Activated CD4-positive, alpha-beta T cell treated with anti-CD3 and anti-CD28 coated beads, Interleukin-2, Interleukin-6, amounts not matched to agents 100 ng/mL and 50 ng/mL, durations not matched to agents 16 hours and 8 hours (primary cell): ENCODE measurements at places on chromosomes 7 and 10.

DNA sequence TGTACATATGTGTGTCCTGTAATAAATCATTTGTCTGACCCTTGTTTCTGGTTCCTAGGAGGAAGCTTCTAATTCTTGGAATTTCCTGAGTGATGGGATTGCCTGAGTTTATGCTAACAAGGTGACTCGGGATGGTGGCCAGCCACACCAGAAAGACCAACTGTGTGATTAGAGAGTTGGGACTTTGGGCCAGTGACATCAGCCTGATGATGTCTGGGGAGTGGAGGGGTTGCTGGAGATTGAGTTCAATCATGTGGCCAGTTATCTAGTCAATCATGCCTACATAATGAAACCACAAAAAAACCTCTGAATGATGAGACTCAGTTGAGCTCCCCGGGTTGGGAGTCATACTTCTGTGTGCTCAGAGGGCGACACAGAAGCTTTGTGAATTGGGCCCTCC, 23.5 kb upstream of the CARD11 start:
- DNase-seq = peak; percentile 50

- DNase-seq = no peak
These were observed 118.1 kb upstream of the EGR2 start for GRCh38 chr10:62934258-62934657.

DNA sequence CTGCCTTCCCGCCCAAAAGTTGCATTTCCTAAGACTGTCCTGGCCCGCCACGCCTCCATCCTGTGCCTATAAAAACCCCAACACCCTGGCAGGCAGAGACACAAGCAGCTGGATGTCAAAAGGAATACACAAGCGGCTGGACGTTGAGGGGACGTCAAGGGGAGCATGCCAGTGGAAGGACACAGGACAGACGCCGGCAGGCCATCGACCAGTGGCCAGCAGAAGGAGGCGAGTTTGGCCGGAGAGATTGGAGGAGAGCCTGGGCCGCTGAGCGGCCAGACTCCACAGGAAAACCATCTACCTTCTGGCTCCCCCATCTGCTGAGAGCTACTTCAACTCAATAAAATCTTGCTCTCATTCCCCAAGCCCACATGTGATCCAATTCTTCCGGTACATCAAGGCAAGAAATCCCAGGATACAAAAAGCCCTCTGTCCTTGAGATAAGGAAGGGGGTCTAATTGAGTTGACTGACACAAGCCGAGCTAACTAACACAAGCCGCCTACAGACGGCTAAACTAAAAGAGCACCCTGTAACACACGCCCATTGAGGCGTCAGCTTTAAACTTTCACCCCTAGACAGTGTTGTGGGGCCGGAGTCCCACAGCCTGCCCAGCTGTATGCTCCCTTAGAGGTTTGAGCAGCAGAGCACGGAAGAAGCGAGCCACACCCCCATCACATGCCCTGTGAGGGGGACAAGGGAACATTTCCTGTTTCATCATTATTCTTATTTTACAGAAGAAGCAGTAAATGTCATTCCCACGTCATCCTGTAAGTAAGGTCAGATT, 150.3 kb upstream of the PHYHIPL start:
- no peak for DNase-seq

- peak; percentile 70 for DNase-seq
These were observed 38.5 kb downstream of the CDK1 start for GRCh38 chr10:60816628-60817397.

DNA sequence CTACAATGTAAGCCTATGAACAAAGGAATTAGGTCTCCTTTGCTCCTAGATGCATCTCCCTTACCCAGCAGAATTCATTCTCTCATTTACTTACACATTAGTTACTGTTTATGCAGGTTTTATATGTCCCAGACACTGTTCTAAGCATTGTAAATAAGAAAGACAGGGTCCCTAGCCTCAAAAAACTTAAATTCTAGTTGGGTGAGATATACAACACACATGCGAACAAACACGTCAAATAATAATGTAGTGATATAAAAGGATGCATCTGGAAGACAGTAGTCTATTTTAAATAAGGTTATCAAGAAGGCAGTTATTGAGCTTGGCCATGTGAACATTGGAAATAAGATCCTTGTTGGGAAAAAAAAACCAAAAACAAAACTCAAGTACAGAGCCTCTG, 479.7 kb downstream of the DNAJB9 start:
- DNase-seq = no peak

DNA sequence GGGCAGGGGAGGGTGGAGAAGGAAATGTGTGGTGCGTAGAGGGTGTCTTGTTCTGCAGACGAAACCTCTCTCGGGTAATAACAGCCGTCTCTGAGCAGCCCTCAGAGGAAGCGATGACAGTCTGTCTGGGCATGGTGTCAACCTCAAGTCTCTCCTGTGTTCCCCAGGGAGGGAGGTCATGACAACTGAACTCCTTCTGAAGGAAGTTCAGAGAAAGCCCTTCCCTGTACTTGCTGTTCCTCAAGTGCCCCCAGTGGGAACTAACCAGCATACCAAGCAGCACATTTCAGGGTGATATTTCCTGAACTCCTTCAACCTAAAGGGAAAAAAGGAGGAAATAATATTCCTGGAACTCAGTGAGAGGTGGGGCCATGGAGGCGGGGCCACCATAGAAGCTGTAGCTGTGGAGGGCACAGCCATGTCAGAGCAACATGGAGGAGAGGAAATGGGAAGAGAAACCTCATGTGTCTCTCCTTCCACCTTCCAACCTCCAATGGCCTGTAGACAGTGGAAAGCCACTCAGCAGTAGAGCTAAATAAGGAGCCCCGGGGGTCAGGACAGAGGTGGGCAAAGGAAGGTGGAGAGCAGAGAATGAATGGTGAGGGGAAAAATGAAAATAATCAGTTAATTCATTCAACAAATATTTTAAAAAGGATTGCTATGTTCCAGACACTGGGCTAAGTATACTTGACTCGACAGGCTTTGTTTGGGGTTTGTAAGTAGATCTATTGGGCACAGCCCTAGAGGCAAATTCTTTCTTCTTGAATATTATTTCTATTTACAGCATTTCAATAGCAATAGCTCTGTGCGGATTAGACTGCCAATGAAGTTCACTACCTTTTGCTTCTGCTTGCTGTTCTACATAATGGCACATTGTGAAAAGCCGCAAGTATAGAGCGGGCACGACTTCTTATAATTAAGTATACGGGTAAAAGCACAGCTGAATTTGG, 61.0 kb upstream of the AOAH start:
- peak; percentile 85 for DNase-seq

DNA sequence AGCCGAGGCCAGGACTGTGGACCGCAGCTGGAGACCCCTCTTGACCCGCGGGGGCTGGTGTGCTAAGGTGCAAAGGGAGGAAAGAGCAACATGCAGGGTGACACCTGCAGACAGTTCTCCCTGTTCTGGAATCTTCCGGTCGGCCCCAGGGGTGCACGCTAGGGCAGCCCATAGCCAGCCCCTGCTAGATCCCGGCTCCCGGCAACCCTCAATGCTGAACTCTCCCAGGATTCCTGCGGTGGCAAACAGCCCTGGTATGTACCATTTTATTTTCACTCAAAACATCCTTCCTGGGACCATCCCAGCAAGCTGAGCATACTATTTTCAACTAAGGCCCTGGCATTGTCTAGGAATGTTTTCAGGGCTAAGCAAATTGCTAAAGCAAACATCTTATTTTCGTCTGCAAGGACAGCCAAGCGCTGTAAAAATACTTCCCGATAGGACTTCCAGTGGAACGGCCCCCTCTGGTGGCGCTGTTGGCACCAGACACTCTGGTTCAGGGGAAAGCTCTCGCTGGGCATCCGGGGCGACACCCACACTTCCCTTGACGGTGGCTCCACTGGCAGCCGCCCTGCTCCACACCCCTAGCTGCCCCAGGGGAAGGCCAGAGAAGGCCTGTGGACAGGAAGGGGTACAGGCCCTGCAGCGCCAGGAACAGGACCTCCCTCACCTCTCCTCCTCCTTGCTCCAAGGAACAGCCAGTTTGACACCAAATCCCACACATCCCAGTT, 99.4 kb downstream of the CTBP2 start:
- DNase-seq = peak; percentile 45

GRCh38 chr7:53387515-53387914, 352.1 kb downstream of the POM121L12 start:
- DNase-seq = no peak

DNA sequence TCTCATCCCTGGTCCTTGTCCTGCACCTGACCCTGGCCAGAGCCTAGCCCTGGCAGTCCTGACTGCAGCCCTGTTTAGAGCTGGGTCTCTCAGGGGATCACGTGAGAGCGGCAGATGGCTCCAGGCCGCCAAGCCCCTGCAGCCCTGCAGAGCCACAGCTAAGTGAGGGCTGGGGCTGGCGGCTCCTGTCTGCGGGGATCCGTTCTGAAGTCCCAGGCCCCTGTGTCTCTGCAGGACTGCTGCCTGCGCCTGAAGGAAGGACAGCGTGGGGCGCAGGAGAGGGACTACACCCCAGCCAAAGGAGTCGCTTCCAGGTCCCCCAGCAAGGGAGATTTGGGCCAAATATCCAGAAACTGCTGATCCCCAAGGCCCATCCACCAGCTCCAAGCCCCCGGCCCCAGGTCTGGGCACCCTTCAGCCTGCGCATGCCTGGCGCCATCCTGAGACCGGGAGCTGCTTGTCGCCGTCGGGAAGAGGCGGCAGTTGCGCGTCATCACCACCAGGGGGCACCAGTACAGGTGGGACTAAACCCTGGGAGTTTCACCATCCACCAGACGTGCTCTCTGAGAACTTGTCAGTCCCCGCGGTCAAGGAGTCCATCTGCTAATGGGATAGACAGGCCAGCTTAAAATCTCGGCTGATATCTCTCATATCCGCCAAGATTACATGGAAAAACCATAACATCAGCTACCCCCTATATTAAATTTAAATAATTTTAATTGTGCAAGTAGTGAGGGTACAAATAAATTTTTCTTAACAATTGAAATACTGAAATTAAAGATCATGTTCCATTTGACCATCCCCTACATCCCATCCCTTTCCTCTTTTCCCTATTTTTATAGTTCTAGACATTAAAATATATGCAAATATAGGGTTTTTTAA, 25.1 kb upstream of the GHRHR start:
- peak; percentile 83 for DNase-seq

DNA sequence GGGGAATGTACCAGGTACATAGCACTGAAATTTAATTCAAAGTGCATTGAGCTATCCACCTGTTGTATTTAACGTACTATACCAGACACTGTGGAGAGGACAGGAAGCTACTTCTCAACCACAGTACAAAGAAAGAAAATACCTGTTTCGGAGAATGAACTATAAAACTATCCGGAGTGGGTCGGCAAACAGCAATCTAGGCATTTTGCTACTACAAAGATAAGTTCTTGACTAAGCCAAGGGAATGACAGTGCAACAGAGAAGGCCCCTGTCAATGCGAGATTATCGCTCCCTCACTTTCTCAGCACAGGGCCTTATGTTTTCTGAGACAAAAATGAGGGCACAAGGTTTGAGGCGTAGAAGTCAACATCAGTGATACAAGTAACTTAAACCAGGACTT, 27.4 kb downstream of the SFMBT2 start:
- no peak for DNase-seq

GRCh38 chr10:79018521-79019011, 50.2 kb upstream of the ZMIZ1 start:
- DNase-seq = no peak

DNA sequence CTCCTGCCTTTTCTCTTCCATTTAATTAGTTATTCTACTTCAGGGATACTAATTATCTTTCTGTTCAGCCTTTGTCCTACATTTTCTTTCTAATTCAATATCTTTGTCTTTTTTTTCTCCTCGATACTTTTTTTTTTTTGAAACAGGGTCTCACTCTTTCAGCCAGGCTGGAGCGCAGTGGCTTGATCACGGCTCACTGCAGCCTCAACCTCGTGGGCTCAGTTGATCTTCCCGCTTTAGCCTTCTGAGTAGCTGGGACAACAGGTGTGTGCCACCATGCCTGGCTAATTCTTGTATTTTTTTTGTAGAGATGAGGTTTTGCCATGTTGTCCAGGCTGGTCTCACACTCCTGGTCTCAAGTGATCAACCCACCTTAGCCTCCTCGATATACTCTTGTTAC, 38.9 kb downstream of the CCSER2 start:
- no peak for DNase-seq

GRCh38 chr10:95260397-95260881, 30.4 kb downstream of the PDLIM1 start:
- no peak for DNase-seq

DNA sequence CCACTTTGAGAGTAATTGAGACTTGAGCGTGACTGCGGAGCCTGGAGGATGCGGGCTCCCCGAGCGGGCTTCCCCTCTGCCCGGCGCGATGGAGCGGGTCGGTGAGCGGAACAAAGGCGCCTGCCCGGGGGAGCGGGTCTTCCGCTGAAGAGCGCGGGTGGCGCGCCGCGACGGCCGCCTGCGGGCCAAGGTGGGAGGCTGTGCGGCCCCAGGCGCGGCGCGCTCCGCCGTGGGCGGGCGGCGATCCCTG, at the start of gene GALNT17:
GALNT17 (plus strand) TSS at position 18 of the 250 bp plus-strand sequence.
- DNase-seq = no peak

GRCh38 chr10:66747451-66747850, 178.4 kb upstream of the LRRTM3 start:
- no peak for DNase-seq

DNA sequence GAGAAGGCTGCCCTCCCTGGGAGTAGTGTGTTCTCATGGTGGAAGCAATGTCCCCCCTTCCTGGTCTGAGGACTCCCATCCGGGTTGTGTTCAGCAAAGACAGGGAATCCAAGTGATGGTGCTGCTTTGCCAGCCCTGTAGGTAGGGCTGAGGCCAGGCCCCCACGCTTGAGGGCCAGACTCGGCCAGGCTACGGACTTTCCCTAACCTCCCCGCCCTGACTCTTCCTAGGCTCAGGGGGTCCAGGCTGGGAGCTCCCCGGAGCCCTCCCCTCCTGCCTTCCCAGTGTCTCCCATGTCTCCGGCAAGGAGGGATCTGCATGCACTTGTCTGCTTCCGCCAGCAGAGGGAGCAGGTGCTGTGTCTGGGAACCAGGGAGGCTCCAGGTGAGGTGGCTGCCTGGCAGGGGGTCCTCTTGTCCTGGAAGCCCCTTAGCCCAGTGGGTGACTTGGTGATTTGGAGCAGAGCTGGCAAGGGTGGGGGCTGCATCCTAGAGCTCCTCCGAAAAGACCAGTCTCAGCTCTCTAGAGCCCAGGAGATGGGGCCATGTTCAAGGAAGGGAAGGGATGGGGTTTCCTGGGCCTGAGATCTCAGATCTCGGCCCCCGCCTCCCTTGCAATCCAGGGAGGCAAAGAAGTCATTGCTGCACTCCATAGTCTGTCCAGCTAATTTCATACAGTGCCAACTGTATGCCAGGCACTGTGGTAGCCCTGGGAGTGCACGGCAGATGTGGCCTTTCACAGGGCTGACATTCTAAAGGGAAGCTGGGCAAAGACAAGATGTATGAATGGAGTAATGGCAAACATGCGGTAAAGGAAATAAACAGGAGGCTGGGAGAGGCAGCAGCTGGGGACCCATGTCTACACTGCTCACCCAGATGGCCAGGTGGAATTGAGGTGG, 20.3 kb upstream of the SFRP5 start:
- peak; percentile 77 for DNase-seq

DNA sequence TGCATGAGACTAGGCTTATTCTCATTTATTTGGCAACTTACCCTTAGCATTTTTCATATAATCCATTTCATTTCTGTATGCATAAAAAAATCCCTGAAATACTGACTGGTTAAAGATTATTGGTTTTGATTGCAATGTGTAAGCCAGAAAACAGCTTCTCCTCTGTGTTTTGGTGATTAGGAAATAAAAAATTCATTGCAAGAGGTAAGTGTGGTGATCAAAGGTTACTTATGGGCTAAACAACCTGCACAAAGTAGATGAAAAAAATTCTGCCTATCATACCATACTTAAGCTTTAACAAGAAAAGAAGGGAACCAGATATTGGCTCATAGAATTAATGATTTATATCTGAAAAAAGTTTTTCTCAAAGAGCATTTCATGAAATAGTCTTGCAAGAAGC, 64.0 kb upstream of the TMEM168 start:
- DNase-seq = no peak

GRCh38 chr10:95389982-95390381, 99.2 kb upstream of the PDLIM1 start:
- DNase-seq = no peak
